GM10248 (cell line): ENCODE measurements at places on chromosomes 12 and 14.

DNA sequence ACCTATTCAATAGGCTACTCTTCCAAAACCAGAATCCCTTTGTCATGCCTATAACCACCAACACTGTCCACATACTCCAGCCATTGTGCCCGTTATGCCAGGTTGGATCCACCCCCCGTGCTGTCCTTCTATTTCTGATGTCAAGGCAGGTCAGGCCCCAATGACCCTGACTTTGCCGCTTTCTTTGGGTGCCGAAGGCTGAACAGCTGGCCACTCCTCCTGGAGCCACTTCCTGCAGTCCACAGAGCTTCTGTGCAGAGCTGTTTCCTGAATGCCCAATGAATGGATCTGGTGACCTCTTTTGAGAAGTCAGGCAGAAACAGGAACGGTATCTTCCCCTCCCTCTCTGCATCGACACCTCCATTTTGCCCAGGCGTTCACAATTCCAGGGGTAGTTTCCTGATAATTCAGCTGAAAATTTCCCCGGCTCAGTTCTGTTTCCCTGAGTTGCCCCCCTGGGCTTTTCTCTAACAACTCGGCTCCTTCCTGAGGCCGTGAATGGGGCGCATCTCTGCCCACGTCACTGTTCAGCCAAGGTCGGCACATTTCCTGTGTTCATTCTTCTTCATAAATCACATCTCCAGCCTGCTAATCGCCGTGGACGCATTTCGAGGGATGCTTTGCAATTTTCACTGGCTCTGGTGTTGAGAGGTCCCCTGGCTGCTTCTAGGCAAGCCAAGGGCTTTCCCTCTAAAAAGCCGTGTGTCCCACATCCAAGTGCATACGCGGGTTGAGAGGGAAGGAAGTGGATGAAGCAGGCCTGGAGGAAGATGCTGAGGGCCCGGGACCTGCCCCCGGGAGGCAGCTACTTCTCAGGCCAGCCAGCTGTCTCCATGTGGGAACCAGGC lies 86.5 kb downstream of the PAPOLA start:
- no peak for DNase-seq

DNA sequence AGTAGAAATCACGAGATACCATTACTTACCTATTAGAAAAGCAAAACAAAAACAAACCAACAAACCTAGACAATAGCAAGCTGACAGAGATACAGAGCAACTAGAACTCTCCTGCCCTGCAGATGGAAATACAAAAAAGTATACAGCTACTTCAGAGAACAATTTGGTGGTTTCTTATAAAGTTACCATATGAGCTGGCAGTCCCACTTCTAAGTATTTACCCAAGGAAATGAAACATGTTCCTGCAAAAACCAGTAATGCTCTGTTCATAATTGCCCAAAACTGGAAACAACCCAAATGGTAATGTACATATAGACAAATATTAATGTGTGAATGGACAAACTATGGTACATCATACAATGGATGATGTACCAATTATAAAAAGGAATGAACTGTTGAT lies 31.7 kb downstream of the FUT8 start:
- no peak for DNase-seq

DNA sequence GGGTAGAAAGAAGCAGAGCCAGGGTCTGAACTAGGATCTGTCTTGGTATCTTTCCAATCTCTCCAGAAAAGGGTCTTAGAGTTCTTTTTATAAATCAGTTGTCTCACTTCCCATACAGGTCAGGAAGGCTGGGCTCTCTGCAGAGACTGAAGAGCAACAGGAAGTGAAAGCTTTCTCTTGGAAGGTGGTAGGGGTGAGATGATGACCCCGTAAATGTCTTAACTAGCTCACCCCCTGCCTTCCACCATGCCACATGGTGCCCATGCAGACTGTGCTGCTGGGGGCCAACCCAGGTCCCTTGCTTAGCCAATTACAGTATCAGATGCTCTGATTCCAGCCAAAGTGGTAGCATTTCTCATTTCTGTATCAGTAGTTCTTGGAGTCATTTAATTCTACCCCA lies 17.6 kb upstream of the RASSF8 start:
- DNase-seq, result no peak

DNA sequence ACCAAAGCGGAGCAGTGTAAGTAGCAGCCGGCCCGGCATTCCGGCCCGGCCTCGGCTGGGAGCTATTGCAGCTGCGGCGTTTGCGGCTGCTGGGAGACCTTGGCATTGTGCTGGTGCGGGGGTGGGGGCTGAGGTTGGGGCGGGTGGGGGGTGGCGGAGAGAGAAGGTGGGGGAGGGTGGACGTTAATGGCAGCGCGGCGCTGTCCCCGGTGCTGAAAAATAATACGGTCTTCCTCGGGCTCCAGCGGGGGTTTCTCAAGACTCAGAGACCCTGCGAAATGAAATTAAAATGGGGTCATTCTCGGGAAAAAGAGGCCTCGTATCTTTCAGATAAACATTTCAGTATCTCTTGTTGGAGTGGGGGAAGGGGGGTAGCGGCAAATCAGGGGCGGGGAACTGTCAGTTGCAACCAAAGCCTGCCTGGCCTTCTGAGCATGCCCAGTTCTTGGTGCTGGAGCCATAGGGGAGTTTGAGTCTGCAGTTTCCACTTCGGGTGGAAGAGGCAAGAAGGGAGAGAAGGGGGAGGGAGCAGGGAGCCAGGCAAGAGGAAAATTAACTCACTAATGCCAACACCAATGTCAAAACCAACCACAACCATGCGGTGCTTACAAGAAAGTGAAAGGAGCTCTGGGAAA lies 414 bp downstream of the UNC79 start:
- DNase-seq, result no peak

DNA sequence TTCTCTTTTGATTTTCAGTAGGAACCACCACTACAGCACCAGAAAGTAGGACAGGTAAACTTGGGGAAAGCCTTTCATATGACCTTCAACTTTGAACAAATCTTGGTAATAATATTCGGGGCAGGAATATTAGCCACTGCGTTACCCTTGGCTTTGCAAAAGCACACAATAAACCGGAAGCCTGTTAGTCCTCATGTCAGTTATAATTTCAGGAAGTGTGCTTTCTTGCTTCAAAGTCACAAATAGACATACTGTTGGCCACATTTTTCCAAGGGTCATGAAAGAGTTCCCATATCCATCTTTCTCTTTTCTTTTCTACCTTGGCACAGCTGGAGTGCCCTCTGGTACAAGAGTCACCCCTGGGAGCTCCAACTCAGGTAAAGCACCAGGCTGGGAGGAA lies 167.2 kb upstream of the CNTN1 start:
- no peak for DNase-seq

DNA sequence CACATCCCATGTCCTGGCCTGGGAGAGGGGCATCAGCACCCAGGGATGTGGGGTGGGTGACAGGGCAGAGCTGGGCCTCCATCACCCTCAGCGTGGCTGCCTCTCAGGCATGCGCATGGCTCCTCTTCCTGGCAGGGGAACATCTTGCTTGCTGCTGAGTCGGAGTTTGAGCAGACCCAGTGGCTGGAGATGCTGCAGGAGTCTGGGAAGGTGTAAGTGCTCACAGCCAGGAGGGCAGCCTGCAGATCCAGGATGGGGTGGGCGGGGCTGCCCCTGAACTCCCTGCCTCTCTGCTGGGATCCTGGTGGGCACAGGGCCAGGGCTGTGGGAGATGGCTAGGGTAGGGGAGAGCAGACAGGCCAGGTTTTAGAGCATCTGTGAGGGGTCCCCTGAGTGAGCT lies 16.2 kb downstream of the PLEKHD1 start:
- DNase-seq, result no peak

DNA sequence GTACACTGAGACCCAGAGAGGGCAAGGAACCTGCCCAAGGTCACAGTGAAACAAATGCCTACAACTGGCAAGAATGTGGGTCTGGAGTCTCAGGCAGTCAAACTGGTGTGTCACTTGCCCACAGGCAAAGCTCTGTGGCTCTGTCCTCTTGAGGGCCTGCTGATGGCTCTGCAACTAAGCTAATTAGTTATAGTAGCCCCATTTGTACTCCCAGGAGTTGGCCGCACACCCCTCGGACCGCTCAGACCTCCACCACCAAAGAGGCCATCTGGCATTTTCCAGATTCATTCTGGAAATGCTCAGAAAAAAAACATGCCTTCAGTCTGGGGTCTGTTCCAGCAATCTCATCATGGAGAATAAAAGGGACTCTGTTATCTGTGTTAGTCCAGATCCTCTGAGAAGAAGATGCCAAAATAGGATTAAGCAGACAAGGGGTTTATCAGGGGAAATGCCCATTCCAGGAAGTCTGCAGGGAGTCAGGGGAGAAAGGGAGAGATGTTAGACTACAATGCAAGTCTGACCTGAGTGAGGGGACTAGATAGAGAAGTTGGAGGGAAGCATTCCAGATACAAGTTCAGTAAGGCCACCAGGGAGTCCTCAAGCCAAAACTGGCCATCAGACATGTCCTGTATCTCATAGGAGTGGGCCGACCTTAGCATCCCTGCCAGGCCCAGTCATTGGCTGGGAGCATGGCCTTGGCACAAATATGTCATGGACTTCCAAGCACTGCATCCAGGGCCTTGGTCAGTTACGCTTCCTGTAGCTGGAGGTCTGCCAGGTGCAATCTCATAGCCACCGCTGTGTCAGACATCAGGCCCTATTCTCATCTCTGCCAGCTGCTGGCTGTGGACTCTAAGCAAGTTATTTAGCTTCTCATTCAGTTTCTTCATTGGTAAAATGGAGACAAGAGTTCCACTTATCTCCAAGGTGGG lies 15.4 kb upstream of the OAS1 start:
- no peak for DNase-seq

DNA sequence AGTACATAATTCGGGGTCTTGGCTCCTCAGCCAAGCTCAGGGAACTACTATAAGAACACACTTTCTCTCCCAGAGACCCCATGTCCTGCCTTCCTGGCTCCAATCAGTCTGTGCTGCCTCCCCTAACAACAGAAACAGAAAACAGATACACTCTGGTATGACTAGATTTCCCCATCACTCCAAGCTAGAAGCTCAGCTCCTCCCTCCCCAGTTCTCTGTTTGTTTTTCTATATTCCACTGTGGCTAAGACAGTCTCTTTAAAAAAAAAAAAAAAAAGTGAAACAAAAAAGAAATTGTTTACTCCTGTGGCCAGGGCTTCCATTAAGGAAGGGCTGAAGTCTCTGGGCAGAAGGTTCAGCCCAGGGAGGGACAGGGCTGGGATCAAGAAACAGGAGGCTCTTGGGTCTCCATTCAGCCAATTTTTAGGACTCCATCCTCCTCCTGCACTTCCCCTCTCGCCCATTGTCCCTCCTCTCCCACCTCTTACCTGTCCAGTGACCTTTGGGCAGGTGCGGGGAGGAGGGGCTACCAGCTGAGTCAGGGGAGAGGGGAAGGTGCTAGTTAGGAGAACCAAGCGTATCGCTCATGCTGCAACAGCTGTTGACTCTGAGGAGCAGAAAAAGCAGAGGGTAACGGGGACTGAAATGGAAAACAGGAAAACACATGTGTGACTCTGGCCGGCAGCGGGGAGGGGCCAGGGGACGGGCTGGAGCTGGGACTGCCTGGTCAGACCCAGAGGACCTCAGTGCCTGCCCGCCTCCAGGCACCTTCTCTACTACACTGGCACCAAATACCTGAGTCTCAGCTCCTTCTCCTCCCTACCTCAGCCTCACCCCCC lies 4.1 kb upstream of the SLC7A7 start:
- peak; percentile 42 for DNase-seq
